Stimulated activated memory B cell treated with anti-CD40 and anti-IgM and Interleukin-4, amounts not matched to agents 10 μg/mL and 1 μg/mL and 100 μg/mL, for 72 hours (primary cell): ENCODE measurements at places on chromosomes 4 and X.

DNA sequence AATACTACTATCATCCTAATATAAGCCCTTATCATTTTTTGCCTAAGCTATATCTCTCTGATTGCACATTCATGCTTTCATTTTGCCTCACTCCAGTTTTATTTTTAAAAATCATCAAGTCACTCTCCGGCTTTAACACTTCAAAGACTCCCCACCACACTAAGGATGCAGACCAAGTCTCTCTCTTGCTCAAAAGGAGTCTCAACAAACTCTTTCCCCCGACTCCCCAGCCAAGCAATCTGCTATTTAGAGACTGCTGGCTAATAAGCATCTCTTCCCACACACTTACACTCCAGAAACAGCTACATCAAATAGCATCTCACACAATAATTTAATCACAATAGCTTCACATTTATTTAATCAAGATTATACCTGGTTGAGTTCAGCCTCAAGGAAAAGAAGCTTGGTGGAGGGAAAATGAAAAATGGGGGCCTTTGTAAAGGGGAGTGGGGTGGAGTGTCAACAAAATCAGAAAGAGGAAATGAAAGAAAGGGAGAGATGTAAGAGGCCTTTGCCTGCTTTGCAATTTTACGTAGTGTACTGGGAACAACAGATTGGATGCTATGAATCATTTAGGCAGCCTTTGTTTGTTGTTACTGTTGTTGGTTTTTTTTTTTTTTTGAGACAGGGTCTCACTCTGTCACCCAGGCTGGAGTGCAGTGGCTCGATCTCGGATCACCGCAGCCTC lies 104.1 kb upstream of the MCF2 start:
- no peak for ATAC-seq

- no peak for ATAC-seq
Observed at GRCh38 chr4:47432749-47433148, 30.8 kb downstream of the COMMD8 start.

- ATAC-seq: no peak
Observed at GRCh38 chr4:9833421-9833820, 52.0 kb downstream of the DRD5 start.

- ATAC-seq: no peak
Observed at GRCh38 chr4:22688236-22688635, 4.5 kb upstream of the GBA3 start.

DNA sequence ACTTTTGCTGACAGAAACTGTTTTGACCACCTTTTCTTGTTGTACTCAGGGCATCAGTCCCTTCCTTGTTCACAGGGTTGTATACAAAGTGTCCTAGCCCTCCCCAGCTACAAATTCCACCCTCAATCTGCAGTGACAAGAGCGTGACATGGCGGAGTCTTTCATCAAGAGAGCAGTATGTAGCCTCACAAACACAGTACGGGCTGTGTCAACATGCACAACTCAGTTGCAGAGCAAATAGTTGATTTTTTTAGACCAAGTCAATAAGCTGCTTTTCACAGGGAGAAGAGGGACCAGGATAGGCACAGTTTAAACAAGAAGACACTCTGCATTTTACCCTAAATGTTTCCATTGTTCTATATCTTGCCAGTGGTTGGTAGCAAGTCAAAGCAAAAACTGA lies 8.6 kb upstream of the HS6ST2 start:
- no peak for ATAC-seq

DNA sequence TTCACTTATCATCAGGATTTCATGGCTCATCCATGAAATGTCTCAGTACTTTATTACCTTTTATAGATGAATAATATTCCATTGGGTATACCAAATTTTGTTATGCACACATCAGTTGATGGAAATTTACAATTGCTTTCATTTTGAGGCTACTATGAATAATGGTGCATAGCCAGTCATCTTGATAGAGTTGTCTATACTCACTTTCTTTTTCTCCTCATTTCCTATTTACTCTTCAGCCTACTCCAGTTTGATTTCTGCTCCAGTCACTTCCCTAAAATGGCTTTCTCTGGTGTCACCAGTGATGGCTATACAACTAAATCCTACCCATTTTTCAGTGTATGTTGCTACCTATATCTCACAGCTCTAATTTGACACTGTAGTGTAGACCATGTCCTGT lies 743.5 kb upstream of the MAGEB2 start:
- ATAC-seq: no peak

DNA sequence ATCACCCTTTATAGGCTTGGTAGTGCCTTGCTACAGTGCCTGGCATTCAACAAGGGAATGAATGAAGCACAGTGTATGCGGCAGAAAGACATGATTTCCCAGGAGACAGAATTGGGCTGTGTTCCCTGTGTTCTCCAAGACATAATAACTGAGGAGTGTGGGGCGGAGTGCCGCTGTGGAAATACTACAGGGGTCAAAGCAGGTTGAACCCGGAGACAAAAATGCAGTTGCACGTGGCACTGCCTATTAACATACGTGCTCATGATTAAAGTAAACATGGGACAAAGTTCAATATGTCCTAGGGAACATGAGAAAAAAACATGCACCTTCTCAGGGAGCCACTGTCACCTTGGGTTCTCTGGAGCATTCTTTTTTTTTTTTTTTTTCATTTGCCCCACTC lies 820.8 kb downstream of the RPA4 start:
- ATAC-seq: no peak

GRCh38 chrX:153668423-153669173 lies 5.0 kb downstream of the PNCK start:
- ATAC-seq: no peak

DNA sequence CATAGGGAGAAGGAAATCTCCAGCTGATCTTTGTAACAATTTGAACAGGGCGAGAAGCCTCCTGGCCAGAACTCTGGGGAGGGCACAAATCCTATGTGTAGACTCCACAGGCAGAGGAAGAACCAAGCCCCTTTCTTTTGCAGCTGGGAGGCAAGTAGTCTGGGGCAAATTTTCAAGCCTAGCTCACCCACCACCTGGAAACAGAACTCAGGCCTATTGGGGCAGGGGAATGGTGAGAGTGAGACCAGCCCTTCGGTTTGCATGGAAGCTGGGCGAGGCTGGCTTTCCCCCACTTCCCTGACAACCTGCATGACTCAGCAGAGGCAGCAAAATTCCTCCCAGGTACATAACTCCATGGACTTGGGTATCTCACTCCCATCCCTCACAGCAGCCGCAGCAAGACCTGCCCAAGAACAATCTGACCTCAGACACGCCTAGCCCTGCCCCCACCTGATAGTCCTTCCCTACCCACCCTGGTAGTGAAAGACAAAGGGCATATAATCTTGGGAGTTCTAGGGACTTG lies 138.2 kb downstream of the EMCN start:
- ATAC-seq: no peak

DNA sequence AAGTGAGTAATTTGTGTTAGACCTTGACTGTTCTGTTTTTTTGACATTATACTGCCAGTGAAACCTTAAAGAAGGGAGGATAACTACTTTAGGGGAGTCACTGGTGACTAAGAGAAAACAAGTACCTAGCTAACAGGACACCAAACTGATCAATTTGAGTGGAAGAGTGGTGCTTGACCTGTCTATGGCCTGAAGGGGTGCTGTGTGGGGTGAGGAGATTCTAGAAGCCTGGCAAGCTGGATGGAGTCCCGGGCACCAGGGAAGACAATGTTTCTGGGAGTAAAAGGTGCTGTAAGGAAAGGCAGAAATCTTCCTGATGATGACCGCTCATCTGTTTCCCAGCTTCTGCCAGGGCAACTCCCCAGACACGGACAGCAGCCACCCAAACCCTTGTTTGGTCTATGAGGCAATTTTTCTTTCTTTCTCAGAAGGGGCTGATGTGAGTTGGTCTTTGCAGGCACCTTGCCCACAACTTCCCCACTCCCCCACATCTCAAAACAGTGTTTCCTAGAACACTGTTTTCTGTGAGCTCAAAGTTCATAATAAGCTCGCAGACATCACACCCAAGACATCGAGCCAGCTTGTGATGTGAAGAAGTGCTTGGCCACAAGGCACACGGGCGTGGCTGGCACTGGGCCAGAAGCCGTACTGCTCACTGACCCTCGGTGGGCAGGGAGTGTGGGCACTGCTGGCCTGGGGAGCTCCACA lies 4.6 kb downstream of the TXK start:
- ATAC-seq: no peak

DNA sequence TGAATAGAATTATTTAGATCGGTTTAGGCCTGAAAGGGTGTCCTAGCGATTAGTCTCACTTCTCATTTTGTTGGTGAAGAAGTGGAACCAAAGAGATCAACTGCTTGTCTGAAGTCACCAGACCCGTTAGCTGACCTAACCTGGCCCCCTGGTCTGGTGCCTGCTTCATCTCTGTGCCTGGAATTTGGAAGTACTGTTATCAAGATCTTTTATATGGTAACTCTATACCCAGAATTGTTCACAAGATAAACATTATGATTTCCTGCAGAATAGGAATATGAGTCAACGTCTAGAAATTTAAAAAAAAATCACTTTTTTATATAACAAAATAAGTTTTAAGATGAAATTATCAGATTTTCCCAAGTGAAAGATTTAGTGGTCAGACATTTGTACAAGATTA lies 37.2 kb downstream of the LRP2BP start:
- ATAC-seq: peak; percentile 55

GRCh38 chr4:56757261-56757746 lies 64.2 kb downstream of the SPINK2 start:
- peak; percentile 74 for ATAC-seq

GRCh38 chr4:132062611-132063239 lies 1086.4 kb upstream of the PCDH10 start:
- ATAC-seq: no peak

DNA sequence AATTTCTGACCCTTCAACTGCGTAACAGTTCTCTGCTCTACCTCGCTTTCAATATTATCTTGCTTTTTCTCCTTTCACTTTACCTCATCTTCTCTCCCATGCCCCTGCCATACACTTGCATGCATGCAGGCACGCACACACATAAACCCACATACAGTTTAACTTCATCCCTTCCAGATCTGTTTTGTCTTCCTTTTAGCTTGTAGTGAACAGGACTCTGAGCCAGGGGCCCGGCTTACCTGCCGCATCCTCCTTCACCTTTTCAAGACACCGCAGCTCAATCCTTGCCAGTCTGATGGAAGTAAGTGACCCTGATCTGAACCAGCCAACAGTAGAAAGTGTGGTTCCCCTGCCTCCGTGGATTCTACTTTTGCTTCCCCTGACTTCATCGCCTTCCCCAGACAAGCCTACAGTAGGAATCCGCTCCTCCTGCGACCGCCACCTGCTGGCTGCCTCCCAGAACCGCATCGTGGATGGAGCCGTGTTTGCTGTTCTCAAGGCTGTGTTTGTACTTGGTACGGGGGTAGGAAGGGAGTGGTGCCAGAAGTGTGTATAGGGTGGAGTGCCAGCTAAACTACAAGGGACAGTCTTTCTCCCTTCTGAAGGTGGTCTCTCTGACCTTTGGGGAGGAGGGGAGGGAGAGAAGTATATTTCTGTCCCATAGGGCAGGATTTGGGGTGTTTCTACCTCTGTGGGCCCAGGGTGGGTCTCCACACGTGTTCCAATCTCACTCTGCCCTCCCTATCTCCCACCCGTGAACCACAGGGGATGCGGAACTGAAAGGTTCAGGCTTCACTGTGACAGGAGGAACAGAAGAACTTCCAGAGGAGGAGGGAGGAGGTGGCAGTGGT lies 10.7 kb downstream of the MED12 start:
- peak; percentile 71 for ATAC-seq

- peak; percentile 47 for ATAC-seq
Observed at GRCh38 chr4:15253349-15253748, 174.5 kb upstream of the C1QTNF7 start.

- ATAC-seq: no peak
Observed at GRCh38 chr4:37872310-37872988, 18.4 kb upstream of the TBC1D1 start.

DNA sequence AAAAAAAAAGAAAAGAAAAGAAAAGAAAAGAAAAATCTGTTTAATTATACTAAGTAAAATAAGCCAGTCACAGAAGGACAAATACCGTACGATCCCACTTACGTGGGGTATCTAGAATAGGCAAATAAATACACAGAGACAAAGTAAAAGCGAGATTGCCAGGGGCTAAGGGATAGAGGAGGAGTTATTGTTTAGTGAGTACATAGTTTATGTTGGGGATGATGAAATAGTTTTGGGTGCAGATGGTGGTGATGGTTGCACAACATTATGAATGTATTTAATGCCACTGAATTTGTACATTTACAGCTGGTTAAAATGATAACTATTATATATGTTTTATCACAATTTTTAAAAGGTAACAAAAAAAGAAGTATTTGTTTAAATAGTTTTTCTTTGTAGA lies 7.1 kb downstream of the CA5B start:
- no peak for ATAC-seq

DNA sequence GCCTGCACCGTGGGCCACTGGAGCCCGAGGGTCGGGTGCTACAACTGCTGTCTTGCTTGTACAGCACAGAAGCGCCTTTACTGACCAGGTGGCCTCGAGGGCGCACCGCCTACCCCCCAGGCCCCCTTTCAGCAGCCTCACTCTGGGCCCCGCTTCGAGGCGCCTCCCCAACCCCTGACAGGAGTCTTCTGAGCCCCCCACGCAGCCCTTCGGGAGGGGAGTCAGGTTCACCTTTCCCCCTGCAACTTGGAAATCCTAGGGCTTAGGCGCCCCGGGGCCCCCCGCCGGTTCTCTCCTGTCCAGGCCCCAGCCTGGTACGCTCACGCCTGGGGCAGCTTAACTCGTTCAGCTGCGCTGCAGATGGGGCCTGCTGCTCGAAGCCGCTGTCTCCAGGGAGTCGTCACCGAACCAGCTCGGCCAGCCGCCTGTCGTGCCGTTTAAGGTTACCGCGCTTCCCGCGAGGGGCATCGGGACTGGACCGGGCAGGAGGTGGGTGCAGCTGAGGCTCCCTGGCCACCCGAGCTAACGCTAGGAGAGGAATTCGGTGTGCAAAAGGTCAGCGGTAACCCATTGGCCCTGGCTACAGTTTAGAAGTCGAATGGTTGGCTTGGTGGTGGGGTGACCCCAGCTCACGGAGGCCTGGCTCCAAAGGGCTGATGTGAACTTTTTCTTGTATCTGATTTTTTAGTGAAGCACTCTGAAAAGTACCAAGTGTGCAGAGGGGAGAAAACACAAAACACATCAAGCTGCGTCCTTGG lies 58.9 kb upstream of the BCOR start:
- ATAC-seq: no peak

DNA sequence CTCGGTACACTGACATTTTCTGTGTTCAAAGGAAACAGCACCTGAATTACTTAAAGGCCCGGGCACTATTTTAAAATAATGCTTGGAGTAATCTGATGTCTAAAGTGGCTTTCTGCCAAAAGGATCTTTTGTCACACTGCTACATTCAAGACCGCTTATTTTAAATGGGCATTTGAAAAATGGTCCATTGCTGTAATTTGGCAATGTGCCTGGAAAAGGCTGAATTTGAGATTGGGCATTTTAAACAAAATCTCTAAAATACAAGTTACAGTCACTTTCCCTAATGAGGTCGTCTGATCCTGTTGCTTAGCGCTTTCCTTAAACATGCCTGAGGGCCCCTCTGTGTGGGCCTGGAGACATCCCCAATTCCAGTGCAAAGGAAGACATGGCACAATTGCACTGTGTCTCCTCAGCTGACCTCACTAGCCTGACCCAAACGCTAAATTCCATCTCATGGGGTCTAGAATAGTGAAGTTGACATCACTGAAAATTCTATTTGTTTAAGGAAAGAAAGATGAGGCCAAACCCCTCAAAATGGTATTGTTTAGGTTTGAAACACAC lies 214.2 kb downstream of the GPC3 start:
- no peak for ATAC-seq

- no peak for ATAC-seq
Observed at GRCh38 chrX:77422891-77423648, 24.1 kb upstream of the FGF16 start.

- no peak for ATAC-seq
Observed at GRCh38 chr4:111879539-111879938, 265.7 kb upstream of the FAM241A start.

- ATAC-seq: peak; percentile 14
Observed at GRCh38 chr4:835148-836002, 9.4 kb upstream of the CPLX1 start.
